Thyroid gland (tissue), 4 donors: ENCODE measurements at places on chromosomes 11 and 22. TPM values are rescaled to one million over a fixed set of nuclear protein-coding genes. Genes with fewer than 3 reads are reported as not detected.

BEST1 gene
- total RNA-seq: 1.0 TPM

GRCh38 chr11:113572136-113572735, 97.0 kb upstream of the DRD2 start:
- H3K4me1 ChIP-seq: peaks cover 2% of the 10 kb centered on the region
- no peak overlapping the region for H3K4me3 ChIP-seq
- H3K36me3 ChIP-seq: no peaks in the 10 kb centered on the region
- no peak overlapping the region for H3K27ac ChIP-seq
- H3K27me3 ChIP-seq: no peaks in the 10 kb centered on the region

DNA sequence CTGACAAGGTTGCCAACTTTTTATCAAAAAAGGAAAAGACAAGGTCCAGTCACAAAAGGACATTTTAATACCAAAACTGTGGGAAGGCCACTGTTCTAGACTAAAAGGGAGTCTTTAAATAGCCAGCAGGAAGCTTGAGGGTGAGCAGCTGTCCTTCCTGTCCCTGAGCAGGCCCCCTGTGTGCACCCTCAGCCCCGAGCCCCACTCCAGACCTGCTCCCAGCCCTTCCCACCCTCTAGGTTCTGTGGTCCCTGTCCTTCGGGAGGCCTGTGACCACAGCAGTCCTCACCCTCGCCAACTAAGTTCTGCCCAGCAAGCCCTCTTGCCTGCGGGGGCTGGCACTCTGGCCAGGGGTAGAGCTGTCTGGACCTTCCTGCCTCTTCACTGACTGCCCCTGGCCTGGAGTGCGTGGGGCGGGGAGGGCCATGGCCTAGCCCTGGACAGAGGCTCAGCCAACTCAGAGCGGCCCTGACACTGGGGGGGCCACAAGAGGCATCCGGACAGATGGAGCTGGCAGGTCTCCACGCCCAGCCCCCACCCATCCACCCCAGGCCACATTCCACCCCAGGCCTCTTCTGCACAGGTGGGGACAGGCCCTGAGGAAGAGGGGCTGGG, 1.6 kb upstream of the PLXNB2 start:
- H3K4me1 ChIP-seq: peaks cover 52% of the 10 kb centered on the region
- H3K4me3 ChIP-seq: no peak overlapping the region
- peak overlapping the region; percentile 58 for H3K27ac ChIP-seq
- DNase-seq: no peak
- H3K36me3 ChIP-seq: no peaks in the 10 kb centered on the region

- H3K36me3 ChIP-seq: no peaks in the 10 kb centered on the region
- DNase-seq: no peak
- H3K4me3 ChIP-seq: no peak overlapping the region
Measured at GRCh38 chr11:5923794-5924193, 18.3 kb upstream of the OR56A3 start.

- DNase-seq: no peak
- H3K27me3 ChIP-seq: no peaks in the 10 kb centered on the region
- no peak overlapping the region for H3K27ac ChIP-seq
- peaks cover 4% of the 10 kb centered on the region for H3K36me3 ChIP-seq
- no peaks in the 10 kb centered on the region for H3K4me1 ChIP-seq
Measured at GRCh38 chr11:86288776-86289507, 13.1 kb upstream of the HIKESHI start.

DNA sequence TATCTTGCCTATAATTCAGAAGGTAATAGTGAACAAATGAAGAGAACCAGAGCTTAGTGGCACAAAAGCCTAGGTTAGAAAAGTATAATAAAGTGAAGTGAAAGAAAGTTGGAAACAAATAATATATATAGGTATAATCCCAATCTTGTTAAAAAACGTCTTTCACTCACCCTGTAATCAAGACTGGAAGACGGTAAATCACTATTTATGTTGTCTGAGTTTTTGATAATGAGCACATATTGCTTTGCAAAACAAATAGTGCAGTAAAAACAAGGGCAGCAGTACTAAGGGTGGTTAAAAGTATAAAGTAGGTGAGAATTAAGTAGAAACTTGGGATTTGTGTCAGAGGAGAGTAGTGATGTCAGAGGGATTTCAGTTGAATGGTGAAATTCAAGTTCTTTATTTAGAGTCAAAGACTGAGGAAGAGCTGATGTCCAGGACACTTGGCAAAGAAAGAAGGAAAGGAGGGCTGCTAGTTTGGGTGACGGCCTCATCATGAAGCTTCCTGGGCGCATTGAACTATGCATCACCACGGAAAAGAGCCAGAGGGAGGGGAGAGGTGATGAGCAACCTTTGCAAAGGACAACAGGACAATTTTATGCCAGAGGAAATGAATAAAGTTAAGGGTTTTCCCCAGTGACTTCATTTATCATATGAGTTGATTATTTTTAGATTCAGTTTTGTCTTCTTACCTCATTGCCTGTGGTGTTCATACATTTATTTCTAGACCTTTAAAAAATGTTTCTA, 11.4 kb downstream of the NCAM1 start:
- H3K27ac ChIP-seq: no peak overlapping the region
- H3K36me3 ChIP-seq: no peaks in the 10 kb centered on the region
- H3K4me3 ChIP-seq: no peak overlapping the region
- DNase-seq: no peak
- no peaks in the 10 kb centered on the region for H3K27me3 ChIP-seq

- no peaks in the 10 kb centered on the region for H3K36me3 ChIP-seq
- DNase-seq: no peak
- no peak overlapping the region for H3K4me3 ChIP-seq
- peaks cover 50% of the 10 kb centered on the region for H3K4me1 ChIP-seq
- H3K27me3 ChIP-seq: no peaks in the 10 kb centered on the region
Measured at GRCh38 chr11:1456176-1456575, 30.4 kb downstream of the MOB2 start.

DNA sequence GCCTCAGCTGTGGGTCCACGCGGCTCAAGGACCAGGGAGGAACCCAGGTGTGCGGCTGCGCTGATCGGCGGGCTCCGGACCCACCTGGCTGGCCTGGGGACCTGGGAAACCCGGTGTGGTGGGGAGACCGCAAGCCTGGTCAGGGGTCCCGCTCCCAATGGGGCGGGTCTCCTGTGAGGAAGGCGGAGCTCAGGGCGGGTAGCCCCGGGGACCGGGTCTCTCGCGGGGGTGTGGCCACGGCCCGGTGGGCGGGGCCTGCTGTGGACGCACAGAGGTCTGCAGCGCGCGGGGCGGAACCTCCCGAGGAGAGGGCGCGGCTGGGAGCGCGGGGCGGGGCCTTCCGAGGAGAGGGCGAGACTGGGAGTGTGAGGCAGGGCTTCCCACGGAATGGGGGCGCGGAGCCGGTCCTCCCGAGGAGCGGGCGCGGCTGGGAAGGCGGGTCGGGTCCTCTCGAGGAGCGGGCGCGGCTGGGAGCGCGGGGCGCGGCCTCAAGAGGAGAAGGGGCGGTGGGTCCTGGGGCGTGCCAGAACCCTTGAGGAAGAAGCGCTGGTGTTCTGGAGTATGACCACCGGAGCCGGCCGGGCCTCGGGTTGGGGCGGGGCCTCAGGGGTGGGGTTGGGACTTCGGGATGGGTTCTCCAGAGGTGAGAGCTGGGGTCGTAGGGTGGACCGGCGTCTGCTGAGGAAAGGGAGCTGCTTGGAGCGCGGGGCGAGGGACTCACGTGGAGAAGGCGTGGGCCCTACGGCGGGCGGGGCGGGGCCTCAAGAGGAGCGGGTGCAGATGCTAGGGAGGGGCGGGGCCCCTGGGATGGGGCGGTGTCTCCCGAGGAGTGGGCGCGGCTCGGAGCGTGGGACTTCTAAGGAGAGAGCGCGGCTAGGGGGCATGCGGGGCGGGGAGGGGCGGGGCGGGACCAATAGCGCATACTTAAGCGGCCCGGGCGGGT, 20.8 kb downstream of the DGCR6L start:
- H3K4me1 ChIP-seq: no peaks in the 10 kb centered on the region
- H3K27me3 ChIP-seq: no peaks in the 10 kb centered on the region
- peak overlapping the region; percentile 55 for H3K27ac ChIP-seq

DNA sequence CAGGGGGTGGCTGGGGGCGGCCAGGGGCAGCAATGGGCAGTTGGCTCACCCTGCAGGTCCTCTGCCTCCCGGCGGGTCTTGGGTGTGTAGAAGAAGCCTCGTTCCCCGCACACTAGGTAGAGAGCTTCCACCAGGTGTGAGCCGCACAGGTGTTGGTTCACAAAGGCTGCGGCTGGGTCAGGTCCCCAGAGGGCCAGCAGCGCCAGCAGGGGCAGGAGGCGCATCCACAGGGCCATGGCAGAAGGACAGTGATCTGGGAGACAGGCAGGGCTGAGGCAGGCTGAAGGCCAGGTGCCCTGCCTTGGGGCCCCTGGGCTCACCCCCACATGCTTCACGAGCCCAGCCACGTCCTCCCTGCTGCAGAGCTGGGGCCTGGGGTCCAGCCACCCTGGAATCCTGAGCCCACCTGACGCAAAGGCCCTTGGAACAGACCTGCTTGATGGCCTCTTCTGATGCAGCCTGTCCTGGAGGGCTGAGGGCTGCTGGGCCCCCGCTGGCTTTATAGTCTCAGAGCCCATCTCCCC, at the start of gene INS:
Gene INS (minus strand): TSS at position 474 of the 524 bp plus-strand sequence. CDS start 238 bp downstream, at position 236.
- no peak within 1 kb of the TSS for H3K27ac ChIP-seq
- DNase-seq: no peak
- H3K4me3 ChIP-seq: no peak within 1 kb of the TSS
- no peaks in the 10 kb centered on the region for H3K36me3 ChIP-seq
- peaks cover 16% of the 10 kb centered on the region for H3K4me1 ChIP-seq

DNA sequence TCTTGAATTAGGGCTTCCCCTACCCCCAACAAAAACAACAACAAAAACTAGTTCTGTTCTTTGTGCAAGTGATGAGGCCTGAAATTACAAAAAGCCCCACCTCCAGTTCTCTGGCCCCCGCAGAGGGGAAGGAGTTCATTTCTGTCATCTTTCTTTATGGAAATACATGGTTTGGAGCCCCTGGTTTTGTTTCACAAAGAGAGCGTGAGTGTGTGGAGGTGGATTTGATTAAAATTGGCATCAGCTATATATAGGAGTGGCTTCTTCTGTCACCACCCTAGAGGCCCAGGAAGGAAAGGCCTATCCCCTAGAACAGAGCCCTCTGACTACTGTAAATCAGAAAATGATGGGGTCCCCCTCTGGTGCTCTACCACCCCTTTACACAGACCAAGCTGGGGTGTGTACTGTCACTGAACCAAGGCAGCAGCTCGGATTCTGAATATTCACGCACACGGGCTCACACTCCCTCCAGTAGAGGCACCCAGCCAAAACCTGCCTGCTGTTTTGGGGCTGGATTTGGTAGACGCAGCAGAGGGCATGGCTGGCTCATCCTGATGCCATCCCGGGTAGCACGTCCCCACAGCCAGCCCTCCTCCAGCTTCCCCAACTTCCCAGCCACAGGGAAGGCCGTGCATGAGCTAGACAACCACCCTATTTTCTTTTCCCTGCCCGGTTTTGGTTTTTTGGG, 19.4 kb downstream of the RCOR2 start:
- H3K4me3 ChIP-seq: no peak overlapping the region
- peaks cover 47% of the 10 kb centered on the region for H3K36me3 ChIP-seq
- DNase-seq: no peak
- H3K27me3 ChIP-seq: no peaks in the 10 kb centered on the region
- H3K27ac ChIP-seq: no peak overlapping the region

DNA sequence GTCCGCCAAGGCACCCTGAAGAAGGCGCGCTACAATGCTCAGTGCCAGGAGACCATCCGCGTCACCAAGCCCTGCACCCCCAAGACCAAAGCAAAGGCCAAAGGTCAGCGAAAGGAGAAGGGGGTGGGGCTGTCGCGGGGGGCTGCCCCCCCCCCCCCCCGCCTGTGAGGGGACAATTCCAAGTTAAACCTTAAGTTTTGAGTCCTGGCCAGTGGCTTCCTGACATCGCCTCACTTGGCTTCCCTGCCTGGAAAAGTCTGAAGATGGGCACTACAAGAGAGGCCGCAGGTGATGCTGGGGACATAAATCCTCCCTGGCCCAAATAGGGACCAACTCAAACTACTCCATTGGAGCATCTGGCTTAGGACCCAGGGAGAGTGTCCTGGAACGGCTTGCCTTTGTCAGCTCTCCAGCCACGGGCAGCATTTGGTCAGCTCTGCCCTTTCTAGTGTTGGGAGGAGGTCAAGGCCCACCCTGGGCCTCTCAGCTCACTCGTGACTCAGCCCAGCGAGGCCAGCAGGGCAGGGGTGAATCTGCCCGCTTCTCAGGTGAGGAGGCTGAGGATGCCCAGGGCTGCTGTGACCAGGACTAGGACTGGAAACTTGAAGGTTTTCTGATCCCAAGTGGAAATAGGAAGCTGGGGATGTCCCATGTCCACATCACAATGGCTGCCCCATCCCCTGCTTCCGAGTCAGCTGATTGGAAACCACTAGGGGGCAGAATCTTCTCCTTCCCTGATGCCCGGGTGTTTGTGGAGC, 1.4 kb downstream of the MDK start:
- peaks cover 8% of the 10 kb centered on the region for H3K4me1 ChIP-seq
- no peaks in the 10 kb centered on the region for H3K36me3 ChIP-seq
- H3K27me3 ChIP-seq: no peaks in the 10 kb centered on the region
- H3K4me3 ChIP-seq: no peak overlapping the region

DNA sequence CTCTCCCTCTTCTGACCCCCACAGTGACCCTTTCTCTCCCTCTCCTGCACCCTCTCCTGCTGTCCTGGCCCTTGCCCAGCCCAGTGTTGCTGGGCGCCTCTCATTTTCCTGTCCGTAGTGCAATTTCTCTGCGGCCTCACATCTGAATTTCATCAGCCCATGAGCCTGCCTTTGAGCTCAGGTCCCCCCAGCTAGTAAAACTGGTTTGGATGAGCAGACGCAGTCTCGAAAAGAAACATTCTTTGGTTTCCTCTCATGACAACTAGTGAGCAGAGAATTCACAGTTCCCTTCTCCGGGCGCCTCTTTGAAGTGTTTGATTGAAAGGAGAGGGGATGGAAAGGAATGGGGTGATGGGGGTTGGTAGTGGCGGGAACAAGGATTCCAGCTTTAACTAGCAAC, 126.0 kb upstream of the CADM1 start:
- H3K36me3 ChIP-seq: no peaks in the 10 kb centered on the region
- H3K27ac ChIP-seq: no peak overlapping the region
- no peaks in the 10 kb centered on the region for H3K4me1 ChIP-seq
- DNase-seq: no peak

- no peaks in the 10 kb centered on the region for H3K27me3 ChIP-seq
- peaks cover 83% of the 10 kb centered on the region for H3K36me3 ChIP-seq
- H3K27ac ChIP-seq: no peak overlapping the region
- no peak overlapping the region for H3K4me3 ChIP-seq
- no peaks in the 10 kb centered on the region for H3K4me1 ChIP-seq
Measured at GRCh38 chr22:31439808-31440207, 40.4 kb downstream of the DRG1 start.

DNA sequence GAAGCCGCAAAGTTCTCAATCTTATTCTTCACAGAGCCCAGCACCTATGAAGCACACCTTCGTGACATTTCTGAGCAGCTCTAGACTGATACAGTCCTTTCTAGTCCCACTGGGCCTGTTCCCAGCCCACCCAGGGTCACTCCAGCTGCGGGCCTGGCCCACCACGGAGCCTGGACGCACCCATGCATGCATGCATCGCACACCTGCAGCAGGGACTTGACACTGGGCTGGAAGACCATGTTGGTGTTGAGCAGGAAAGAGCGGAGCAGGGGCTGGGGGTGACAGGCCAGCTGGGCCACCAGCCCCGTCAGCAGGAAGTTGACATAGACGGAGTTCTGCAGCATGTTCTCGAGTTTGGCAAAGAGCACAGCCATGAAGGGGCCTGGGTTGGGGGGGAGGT, 9.2 kb downstream of the C11orf42 start:
- H3K4me1 ChIP-seq: no peaks in the 10 kb centered on the region
- peaks cover 56% of the 10 kb centered on the region for H3K36me3 ChIP-seq
- H3K27me3 ChIP-seq: no peaks in the 10 kb centered on the region
- H3K4me3 ChIP-seq: no peak overlapping the region
- H3K27ac ChIP-seq: no peak overlapping the region
